AG09319 (cell line): ENCODE measurements at places on chromosomes 16 and 17.

GRCh38 chr17:50658616-50659015 is 23.9 kb downstream of the ABCC3 start:
- DNase-seq, result no peak

DNA sequence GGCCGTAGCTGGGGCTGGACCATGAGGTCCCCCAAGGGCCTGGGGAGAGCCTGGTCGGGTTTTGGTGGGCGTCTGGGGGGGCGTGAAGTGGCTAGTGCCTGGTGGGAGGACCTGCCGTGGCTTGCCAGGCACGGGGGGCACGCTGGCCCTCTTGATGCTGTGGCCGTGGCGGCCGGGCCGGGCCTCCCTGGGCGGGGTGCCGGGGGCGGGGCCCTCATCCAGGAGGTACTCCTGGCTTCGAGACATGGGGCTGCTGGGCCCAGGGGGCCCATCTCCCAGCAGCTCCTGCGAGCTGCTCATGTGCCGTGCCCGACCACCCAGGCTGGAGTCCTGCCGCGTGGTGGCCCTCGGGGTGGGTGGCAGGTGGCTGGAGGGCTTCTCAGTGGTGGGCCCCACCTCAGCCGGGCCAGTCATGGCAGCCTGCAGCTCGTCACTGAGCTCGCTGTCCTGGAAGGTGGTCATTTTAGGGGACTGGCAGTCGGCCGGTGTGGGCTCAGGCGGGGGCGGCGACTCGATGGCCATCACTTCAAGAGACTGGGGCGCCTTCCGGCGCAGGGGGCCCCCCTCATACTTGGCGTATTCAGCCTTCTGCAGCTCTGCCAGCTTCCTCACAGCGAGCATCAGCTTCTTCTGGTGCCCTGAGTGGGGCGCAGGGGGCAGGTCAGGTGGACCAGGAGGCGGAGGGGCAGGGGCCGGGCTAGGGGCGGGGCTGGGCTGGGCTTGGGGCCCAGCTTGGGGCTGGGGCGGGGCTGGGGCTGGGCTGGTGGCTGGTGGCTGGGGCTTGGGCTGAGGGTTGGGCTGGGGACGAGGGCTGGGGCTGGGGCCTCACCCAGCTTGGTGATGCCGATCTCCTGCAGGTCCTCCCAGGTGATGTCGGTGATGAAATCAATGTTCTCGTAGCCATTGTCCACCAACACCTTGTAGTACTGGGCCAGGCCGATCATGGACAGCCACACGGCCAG is 15.2 kb downstream of the CASKIN1 start:
- DNase-seq, result no peak

GRCh38 chr17:82005701-82006348 is 16.9 kb downstream of the CENPX start:
- DNase-seq, result no peak

- DNase-seq, result no peak
Measured at GRCh38 chr17:35242158-35242804, 591 bp upstream of the SLFN5 start.

- DNase-seq, result no peak
Measured at GRCh38 chr17:15092261-15092660, 172.9 kb downstream of the PMP22 start.

DNA sequence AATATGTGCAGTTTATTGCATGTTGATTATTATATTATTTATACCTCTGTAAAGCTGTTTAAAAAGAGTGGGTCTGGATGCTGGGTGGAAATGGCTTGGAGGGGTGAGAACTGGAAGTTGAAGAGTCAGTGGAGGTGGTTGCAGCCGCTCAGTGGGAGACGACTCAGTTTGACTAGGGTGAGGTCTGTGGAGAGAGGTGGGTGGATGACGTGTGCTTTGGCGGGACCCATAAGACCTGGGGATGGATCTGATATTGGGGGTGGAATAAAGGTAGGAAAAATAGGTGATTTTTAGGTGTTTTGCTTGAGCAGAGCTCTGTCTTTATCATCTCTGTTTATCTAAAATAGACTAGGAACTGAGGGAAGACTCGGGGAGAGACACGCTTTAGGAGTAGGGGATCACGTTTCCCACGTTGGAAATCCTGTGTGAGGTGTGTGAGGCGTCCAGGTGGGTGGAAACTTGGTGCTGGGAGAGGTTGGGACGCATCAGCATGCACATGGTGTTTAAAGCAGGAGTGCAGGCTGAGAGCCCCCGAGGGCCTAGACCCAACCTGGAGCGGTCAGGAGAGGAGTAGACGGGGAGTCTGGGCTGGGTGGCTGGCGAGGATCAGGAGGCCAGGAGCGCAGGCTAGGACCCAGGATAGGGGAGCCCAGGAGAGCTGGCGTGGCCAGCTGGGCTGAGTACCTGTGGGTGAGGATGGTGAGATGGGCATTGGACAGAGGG is 17.2 kb downstream of the NT5M start:
- no peak for DNase-seq

DNA sequence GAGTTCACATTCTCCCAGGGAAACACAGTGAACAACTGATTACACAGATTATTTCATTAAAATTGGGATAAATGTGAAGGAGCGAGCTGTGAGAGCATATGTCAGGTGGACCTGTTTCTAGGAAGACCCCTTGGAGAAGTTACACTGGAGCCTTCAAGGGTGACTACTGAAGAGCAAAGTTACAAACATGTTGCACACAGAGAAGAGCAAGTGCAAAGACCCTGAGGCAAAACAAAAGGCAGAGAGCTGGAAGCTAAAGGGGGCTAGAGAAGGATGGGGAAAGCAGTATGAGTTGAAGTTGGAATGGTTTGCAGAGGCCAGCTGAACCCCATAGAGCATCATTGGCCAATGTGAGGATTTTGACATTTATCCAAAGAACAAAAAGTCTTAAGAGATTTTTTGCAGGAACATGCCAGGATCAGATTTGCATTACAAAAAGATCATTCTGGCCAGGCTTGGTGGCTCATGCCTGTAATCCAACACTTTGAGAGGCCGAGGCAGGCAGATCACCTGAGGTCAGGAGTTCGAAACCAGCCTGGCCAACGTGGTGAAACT is 14.1 kb downstream of the PDZD9 start:
- no peak for DNase-seq

DNA sequence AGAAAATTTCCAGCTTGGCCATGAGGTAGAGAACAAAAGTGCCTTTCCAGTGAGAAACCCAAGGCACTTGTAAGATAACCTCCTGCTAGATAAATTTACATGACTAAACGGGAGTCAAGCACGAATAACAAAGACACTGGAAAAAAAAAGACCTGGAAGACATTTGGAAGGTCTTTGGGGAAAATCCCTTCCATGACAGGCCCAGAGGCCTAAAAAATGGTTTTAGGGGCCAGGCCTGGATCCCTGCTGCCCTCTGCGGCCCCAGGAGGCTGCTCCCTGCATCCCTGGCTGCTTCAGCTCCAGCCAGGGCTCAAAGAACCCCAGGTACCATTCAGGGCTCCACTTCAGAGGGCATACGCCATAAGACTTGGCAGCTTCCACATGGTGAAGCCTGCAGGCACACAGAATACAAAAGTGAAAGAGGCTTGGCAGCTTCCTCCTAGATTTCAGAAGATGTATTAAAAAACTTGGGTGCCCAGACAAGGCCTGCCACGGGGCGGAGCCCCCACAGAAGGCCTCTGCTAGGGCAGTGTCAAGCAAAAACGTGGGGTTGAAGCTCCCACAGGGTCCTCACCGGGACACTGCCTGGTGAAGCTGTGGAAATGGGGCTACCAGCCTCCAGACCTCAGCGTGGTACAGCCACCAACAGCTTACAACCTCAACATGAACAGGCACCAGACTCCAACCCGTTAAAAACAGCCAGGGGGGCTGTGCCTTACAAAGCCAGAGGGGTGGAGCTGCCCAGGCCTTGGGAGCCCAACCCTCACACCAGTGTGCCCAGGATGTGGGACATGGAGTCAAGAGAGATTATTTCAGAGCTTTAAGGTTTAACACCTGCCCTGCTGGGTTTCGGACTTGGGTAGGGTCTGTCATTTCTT is 77.1 kb downstream of the SDK2 start:
- DNase-seq, result no peak

GRCh38 chr17:76685366-76685765 is 25.4 kb downstream of the MXRA7 start:
- DNase-seq, result no peak

DNA sequence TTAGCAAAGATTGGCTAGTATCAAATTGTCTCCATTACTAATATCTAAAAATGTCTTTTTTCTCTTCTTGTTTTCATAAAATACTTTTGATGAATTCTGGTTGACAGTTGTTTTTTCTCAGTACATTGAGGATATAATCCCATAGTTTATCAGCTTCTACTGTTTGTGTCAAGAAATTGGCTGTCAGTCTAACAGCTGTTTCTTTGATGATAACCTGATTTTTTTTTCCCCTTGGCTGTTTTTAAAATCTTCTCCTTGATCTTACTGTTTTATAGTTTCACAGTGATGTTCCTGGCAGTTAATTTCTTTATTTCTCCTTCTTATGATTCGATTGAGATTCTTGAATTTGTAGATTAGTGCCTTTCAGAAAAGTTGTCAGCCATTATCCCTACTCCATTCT is 315.3 kb upstream of the PMFBP1 start:
- DNase-seq, result no peak

DNA sequence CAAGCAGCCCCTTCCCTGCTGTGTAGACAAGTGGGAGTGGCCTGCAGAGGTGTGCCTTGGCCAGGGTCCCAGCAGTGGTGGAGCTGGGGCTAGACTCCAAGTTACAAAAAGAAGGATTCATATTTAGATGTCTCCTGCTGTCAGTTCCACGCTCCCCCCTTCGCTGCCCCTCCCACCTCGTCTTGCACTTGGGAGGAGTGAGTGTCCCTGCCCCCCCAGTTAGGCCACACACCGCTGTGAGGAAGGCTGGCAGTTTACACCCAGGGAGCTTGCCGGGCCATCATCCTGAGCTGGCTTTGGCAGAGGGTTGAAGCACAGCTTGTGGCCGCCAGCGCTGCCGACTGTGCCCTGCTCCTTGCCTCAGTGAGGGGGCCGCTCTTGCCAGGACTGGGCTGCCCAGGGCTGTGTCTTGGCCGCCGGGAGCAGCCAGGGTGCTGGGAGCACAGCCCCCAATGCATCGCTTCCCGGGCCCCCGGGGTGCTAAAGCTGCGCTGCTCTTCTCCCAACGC is 44.3 kb downstream of the ELAC2 start:
- no peak for DNase-seq

DNA sequence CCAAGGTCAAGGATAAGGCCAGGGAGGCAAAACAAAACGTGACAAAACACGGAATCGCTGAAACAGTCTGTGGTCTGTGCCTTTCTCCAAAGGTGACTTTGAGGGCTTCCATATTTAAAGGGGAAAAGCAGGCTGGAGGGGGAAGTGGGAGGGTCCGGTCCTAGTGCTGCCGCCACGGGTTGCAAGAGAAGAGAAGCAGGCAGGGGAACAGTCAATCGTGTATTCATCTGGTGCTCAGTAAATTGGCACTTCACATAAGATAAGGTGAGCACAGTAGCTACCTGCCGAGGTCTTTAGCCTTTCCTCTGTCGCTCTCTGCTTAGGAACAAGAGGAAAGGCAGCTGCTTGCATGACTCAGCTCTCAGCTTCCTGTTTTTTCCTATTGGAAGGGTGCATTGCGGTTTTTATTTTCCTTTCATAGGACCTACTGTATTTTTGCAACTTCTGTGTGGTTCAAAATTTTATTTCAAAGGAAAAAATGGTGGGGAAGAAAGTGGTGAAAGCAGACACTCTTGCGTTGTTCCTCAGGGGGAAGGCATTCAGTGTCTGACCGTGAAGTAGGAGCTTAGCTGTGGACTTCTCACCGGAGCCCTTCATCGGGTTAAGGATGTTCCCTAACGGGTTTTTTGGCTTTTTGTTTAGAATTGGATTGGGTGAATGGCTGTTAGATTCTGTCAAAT is 7.1 kb upstream of the LGALS3BP start:
- no peak for DNase-seq

DNA sequence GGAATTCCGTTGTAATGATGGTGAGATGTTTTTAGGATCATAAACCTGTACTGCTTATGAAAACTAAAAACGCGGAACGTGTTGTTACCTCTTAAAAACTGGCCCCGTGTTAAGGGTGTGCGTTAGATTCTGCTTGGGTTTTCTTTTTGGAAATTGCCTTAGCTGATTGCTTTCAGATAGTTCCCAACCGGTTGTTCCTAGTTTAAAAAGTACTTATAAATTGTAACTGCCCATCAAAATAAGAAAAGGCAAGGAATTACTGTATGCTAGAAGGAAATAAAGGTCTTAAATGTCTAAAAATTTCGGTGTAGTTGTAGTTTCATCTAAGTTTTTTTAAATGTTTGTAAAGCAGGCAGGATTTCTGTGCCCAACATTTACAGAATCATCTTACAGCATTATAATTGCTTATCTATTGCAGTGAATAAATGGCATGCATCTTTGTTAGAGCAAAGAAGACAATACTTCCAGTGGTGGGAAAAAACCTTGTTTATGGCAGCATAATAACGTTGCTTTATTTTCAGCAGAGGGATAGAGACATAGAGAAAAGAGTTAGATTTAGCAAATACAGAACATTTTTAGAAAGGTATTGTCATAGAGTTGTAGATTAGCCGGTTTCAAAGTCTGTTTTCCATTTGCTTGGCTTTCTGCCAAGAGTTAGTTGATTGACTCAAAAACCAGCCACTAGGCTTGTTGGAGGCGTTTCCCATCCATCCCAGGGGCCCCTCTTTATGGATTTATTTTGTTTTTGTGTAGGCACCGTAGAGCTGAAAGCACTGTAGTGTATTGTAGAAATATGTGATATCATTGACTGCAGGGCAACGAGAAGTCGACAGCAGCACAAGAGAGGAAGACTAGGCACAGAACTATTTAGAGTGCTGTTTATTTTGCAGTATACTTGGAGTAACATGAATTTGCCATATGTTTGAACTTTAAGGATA is 1.7 kb downstream of the PPM1D start:
- DNase-seq, result no peak

- peak; percentile 44 for DNase-seq
Measured at GRCh38 chr16:88405216-88406060, 22.7 kb downstream of the ZNF469 start.

DNA sequence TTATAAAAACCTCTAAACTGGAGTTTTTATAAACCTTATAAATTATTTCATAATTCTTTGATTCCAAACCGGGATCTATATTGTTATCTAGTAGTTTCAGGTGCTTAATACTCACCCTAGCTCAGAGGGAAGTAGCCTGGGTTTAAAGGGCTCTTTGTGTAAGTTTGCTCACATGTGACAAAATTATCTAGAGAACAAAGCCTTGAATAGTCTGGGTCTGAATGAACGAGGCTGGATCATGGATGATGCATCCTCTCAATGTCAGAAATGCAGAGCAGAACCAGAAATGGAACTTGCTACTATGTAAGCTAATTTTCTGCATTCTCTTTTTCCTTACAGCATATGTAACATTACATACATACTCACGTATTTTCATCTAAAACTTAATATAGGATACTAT is 103.9 kb upstream of the NETO2 start:
- DNase-seq, result no peak

- no peak for DNase-seq
Measured at GRCh38 chr16:62665269-62665668, 629.0 kb upstream of the CDH8 start.

DNA sequence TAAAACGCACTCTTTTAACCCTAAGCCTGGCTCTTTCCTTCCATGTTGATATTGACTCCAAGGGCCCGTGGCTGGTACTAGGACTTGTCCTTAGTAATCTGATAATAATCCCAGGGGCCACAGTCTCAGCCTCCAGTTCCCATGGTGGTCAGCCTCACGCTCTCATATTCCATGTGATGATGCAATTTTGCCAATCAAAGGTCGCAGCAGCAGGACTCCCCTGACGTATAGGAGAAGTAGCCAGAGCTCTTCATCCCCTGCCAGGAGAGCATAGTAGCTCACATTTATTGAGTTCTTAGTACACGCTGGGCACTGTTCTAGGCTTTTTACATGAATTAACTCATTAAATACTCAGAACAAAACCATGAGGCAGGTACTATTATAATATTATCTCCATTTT is 42.4 kb downstream of the CD300LF start:
- DNase-seq, result no peak

GRCh38 chr16:2325181-2325580 is 15.3 kb downstream of the ABCA3 start:
- no peak for DNase-seq

- no peak for DNase-seq
Measured at GRCh38 chr16:26457095-26457494, 609.6 kb upstream of the C16orf82 start.
